EL (cell line): ENCODE measurements at places on chromosomes 7 and 10.

GRCh38 chr10:12644380-12645144 is 295.2 kb downstream of the CAMK1D start:
- DNase-seq = no peak

GRCh38 chr7:140637400-140637799 is 3.2 kb downstream of the DENND2A start:
- no peak for DNase-seq

GRCh38 chr10:111209692-111210091 is 132.9 kb downstream of the ADRA2A start:
- peak; percentile 65 for DNase-seq

GRCh38 chr7:100825751-100826513 is 1.4 kb downstream of the EPHB4 start:
- DNase-seq = peak; percentile 69

DNA sequence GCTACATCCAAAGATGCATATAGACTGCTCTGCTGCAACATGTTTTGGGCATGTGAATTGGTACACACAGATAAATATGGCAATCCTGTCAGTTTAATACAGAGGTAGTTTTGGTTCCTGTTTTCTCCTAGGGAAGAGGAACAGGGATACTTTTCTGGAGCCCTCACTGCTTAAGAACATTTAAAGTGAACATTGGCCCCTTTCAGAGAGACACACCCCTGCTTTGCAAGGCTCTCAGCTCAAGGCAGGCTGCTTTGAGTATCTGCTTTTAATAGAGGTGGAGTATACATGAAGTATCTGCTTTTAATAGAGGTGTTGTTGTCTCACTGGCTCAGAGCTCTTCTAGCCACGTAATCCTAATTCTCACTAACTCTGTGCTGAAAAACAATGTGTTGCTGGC is 38.9 kb downstream of the CYP51A1 start:
- DNase-seq = no peak

DNA sequence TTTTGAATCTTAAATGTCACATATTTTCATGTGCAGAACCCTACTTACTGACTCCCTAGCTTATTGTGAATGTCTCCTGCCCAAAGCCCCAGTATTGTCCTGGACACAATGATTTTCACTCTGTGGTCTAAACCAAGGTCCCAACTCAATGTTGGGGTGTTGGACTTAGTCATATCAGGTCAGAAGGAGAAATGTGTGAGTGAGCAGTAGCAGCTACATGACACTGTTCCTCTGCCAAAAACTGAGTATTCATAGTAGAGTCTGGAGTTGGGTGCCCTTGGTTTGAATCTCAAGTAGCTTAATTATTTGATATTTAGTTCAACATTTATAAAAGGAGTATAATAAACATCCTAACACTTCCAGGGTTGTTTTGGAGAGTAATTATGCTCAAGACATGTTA is 141.0 kb downstream of the CHRM2 start:
- no peak for DNase-seq

DNA sequence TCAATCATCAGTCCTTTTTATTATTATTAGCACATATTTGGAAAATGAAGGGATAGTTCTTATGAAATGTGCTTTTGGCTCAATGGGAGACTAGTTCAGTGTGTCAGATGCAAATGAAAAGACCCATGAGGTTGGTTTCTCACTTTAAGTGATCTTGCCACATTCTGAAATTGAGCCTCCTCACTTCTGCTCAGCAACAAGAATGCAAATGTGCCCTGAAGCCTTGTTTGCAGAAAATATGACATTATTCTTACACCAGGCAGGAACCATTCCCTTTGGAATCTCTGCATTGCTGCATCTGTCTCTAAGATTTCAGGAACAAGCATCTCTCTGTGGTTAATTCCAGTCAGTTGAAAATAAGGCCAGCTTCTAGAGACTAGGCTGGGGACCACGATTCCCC is 186.1 kb upstream of the PLPP4 start:
- DNase-seq = no peak

DNA sequence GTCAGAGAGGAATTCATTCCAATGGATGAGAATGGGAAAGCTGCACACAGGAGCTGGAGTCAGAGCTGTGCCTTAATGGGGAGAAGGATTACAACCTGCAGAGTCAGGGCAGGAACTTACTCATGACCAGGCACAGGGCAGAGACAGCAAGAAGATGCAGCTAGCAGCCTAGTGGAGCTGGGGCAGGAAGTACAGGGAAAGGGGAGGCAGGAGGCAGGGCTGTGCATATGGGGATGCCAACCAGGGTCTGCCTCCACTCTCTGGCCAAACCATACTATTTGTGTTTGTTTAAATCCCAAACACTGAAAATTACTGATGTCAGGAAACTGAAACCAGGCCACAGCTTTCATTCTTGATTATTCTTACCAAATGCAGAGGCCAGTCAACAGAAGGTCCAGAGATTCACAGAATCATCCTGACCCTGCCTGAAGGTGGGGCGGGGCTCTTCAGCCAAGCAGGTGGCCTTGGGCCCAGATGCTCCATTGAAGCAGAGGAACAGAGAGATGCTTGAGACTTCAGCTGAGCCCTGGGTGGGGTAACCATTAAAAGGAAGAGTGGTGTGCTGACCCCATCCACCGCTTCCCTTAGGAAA is 461.9 kb downstream of the KCNMA1 start:
- no peak for DNase-seq

- DNase-seq = peak; percentile 70
Observed at GRCh38 chr7:77887567-77887966, 89.0 kb downstream of the PHTF2 start.

DNA sequence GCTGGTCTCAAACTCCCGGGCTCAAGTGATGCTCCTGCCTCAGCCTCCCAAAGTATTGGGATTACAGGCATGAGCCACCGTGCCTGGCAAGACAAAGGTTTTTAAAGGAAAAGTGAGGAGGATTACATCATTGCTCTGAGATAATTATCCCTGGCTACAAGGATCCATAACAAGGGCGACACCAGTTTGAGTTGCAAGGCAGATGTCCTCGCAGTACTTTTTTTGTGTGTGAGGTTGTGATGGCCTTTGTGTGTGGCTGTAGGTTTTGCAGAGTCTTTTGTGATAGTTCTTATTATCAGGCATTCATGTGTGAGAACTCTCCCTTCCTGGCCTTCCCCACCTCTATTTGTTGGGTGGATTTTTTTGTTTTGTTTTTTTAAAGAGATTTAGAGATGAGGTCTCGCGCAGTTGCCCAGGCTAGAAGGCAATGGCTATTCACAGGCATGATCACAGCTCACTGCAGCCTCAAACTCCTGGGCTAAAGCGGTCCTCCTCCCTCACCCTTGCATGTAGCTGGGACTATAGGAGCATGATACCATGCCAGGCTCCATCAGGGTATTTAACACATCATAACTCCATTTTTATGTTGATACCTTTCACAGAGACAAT is 10.0 kb downstream of the BTBD16 start:
- DNase-seq = no peak

GRCh38 chr10:113303544-113304146 is 249.2 kb upstream of the HABP2 start:
- peak; percentile 24 for DNase-seq

DNA sequence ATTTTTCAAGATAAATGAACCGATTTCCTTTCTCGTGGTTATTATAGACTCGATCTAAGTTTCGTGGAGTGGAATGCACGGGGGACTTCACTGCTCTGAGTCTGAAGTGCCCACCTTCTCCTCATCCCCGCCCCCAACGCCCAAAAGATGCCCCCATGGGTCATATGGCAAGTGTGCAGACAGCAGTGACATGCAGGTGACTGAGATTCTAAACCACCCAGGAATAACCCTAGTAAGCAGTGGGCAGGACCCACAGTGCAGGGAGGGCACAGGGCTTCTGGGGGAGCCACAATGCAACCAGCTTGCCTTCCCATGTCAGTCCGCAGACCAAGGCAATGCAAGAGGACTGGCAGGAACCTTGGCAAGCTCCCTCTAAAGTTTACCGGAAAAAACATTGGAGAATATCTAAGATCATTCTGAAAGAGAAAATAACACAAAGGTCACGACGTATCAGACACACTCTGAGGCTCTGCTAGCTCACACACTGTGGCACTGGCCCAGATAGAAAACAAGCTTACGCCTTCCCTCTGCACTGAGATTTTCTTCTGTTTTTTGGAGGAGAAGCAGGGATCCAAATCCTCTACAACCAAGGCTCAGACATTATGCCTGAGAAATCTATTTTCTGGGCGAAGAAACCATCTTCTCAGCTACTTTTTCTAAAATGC is 239.6 kb downstream of the MAD1L1 start:
- no peak for DNase-seq

GRCh38 chr10:89342206-89342958 is 14.6 kb downstream of the IFIT3 start:
- DNase-seq = peak; percentile 83

DNA sequence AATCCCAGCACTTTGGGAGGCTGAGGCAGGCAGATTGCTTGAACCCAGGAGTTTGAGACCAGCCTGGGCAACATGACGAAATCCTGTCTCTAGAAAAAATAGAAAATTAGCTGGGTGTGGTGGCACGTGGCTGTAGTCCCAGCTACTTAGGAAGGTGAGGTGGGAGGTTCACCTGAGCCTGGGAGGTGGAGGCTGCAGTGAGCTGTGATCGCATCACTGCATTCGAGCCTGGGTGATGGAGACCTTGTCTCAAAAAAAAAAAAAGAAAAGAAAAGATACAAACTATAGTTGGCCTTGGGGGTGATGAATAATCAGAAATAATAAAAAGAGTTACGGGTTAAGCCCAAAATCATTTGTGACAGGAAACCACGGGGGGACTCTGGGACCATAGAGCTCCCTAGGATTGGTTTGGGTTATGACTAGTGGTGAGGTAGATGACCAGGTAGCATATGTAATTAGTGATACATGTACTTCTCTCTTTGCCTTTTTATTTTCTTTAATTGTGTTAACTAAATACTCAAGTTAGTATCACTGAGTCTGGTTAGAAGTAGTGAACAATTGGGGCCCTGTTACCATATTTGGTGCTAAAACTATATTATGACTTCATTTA is 10.4 kb upstream of the ASCC1 start:
- no peak for DNase-seq

DNA sequence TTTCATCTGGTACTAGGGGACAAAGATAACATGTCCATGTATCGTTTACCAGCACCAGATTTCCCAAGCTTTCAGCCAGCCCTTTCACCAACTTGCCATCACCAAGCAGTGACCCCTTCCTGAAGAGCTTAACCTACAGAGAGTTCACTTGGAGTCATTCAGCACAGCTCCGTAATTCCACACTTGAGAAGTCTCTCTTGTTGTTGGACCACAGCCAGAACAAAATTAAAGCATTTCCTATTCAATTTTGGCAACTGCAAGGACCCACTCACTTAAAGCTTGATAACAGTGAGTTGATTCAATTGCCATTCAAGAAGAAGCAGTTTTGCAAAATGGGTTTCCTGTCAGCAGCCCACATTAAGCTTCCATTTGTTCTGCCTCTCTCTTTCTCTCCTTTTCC is 88.5 kb upstream of the LRRTM3 start:
- no peak for DNase-seq
